ENCODE measurements at places on chromosomes 11 and 22.
A peak's percentile ranks its signal among the peaks of the same experiment; 100 is the strongest.

- DNase-seq = no peak
Measured at GRCh38 chr11:19625438-19625837, 87.2 kb upstream of the NAV2 start.

GRCh38 chr11:18056561-18057181 is 10.6 kb upstream of the TPH1 start:
- no peak for DNase-seq

GRCh38 chr11:78300108-78300839 is 111.6 kb downstream of the USP35 start:
- DNase-seq = no peak

DNA sequence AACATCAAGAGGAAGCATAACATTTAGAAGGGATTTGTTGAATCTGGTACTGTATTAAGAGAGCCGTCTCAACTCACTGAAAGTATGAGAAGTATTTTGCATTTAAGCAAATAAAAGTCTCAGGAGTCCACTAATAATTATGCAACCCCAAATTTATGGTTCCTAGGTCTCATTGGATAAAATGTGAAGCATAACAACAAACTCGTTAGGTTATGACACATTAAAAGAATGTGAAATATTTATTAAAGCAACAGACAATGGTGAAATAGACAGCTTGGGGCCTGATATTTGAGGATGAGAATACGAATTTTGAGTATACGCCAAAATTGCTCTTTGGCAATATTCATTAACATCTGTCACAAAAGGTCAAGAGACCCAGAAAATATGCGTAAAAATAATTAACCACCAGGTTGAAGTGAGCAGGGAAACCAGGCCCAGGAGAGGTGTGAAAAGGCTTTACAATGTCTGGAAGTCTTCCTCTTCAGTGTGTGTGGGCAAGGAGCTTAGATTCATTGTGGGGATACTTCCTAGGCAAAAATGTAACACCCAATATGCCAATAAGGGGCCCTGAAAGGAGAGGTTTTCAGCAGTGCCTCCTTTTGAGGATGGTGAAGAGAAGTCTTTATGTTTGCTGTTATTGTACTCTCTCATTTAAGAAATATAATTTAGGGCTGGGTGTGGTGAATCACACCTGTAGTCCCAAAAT is 89.2 kb downstream of the FDX1 start:
- DNase-seq = no peak

- DNase-seq = no peak
Measured at GRCh38 chr11:118633319-118633690, 25.9 kb downstream of the PHLDB1 start.

GRCh38 chr11:32198053-32198452 is 107.2 kb downstream of the RCN1 start:
- no peak for DNase-seq

DNA sequence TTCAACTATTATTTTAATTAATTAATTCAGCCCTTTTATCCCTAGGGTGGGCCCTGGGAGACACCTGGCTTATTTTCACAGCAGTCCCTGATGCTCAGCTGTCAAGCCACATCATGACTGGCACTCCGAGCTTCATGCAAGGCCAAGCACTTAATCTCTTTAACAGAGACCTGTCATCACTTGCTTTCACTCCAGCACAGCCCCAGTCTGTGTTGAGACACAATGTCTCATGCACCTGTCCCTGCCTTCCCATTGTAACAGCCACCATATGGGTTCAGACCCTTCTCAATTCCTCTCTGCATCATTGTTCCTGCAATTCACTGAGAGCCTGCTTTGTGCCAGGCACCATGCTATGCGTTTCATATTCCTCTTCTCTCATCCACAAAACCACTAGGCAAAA is 222.2 kb upstream of the TENM4 start:
- DNase-seq = no peak

GRCh38 chr11:46694607-46695006 is 5.8 kb downstream of the ARHGAP1 start:
- no peak for DNase-seq

- no peak for DNase-seq
Measured at GRCh38 chr11:134343646-134344045, 11.9 kb downstream of the GLB1L2 start.

DNA sequence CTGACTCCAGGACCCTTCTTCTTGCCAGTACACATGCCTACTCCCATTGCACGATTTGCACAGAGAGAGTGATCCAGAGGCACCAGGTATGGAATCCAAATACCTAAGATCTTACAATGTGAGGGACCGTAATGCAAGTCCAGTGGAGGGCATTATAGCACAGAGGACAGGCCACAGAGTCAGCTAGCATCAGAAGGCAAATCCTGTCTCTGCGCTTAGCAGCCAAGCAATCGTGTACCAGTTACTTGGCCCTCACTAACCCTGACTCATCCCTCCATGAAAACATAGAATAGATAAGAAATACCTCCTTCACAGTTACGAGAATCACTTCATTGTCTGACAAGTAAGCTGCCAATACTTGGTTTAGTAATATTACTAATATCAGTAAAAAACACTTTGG is 69.7 kb upstream of the SLC6A5 start:
- DNase-seq = no peak

GRCh38 chr22:19406281-19406811 is 25.2 kb downstream of the HIRA start:
- no peak for DNase-seq

DNA sequence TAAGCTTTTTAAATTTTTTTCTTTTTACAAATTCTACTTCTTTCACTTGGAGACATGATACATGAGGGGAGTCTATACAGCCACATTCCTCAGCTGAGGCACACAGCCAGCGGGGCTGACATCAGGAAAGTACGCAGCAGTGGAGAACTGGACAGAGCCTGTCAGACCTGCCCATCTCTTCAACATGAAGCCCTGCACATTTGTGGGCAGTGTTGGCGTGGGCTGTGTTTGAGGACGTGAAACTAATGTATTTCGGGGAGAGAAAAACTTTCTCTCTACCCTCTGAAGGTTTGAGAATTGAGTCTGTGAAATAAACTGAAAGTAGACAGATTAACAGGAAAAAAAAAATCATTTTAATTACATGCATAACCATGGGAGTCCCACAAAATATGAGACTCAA is 84.8 kb upstream of the HTATIP2 start:
- DNase-seq = no peak

- DNase-seq = no peak
Measured at GRCh38 chr22:17493419-17493981, 69.8 kb upstream of the SLC25A18 start.

- DNase-seq = no peak
Measured at GRCh38 chr22:36865346-36865745, 4.5 kb downstream of the NCF4 start.

GRCh38 chr22:46165977-46166376 is 15.7 kb downstream of the PPARA start:
- DNase-seq = no peak

GRCh38 chr11:118735203-118735602 is 55.8 kb upstream of the TREH start:
- no peak for DNase-seq

GRCh38 chr11:14539982-14540421 is 19.8 kb upstream of the PSMA1 start:
- no peak for DNase-seq

- peak; percentile 76 for DNase-seq
Measured at GRCh38 chr11:9314291-9315077, at the start of gene TMEM41B. TSS of gene TMEM41B (minus strand) at chr11:9314593. CDS start at chr11:9314441, 152 bp downstream.

- no peak for DNase-seq
Measured at GRCh38 chr11:39965701-39966100, 1493.8 kb downstream of the LRRC4C start.

DNA sequence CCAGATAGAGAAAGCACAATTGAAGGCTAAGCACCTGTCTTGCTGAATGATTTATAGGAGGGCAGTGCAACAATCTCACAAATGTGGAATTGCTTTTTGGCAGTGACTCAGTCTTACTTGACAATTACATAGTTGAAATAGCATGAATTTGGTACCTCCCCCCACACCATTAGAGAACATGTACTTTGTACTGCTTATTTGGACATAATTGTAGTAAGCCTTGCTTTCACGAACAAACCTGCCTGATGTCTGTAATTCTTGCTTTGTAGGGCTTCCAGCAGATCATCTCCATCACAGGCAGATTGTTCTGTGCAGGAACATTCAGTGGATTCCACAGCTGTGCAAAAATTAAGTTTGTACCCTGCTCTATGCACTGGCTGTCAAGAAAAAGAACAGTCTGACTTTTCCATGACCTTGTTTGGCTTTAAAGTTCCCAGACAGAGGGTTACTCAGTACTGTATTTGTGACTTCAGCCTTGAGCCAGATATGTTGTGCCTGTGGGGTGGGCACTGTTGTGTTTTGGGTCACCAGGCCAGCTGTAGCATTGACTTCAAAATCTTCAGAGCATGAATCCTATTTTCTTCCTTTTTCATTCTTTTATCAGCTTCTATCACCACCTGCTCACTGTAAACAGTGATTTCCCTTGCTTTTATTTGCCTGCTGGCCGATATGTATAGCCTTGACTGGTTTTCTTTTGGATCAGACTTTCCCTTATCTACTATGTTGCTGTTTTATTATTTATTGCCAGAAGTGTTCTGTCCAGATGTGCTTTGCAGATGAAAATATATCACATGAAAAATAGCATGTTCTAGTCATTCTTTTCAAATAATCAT is 941.0 kb upstream of the CHORDC1 start:
- DNase-seq = no peak

DNA sequence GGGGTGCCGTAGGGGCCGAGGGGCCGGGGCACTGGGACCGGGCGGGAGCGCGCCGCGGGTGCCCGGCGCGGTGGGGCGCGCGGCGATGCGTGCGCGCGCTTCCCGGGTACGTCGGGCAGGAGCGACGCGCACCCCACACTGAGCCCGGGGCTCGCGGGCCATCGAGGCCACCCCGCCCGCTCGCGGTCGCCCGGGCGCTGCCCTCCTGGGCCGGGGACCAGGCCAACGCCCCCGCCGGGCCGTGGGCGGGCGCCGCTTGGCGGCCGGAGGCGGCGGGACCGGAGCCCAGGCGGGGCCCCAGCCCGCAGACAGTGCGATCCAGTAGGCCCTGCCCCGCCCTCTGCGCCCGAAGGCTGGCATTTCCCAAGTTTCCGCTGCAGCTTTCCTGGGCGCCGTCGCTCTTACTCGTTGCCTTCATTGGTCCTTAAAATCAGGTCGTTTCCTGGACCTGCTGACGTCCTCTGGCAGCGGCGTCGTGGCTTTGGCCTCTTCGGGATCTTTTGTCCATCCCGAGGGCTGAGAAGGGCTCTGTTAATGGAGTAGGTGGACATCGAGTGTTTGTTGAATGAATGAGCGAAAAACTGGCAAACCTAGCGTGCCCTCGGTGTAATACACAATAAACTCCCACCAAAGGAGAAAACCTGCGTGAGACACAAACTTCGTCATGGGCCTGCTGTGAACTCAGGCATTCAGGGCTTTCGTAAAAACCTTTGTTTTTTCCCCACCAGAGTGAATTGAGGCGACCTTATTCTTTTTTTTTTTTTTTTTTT is 638 bp downstream of the PARVA start:
- no peak for DNase-seq

GRCh38 chr11:16000065-16000464 is 356.3 kb downstream of the SOX6 start:
- DNase-seq = no peak

Measured in NCI-H187 treated with DMSO at 0.1 percent for 48 hours (cell line).